ENCODE measurements at places on chromosomes 11 and 22. TPM values are rescaled to one million over a fixed set of nuclear protein-coding genes. Genes with fewer than 3 reads are reported as not detected.

CSF2RB gene
- not detected for total RNA-seq

MRPL21 gene
- total RNA-seq: 37.6 TPM

DNA sequence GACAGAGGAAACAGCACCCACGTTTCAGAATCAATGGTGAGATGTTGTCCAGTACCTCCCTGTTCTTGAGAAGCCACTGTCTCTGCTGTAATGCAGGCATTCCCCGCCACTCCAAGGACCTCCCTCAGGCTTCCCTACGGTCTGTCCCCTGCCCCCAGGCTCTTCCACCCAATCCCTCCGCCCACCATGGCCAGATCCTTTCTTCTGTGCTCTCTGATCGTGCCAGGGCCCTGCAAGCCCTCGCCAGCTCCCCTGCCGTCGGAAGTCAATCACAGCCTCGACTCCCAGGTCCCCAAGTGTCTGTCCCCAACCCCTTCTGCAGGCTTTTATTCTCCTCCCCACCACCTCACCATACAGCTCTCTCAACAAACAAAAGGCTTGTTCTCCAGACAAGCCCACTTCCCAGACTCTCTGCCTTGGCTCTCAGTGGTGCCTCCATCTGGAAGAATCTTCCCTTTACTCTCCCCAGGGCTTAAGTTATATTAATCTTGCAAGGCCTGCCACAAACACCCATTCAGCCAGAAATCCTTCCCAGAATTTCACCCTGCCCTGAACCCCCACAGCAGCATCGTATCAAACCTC, 13.7 kb downstream of the SCN4B start:
- H3K4me3 ChIP-seq: no peak overlapping the region
- H3K27me3 ChIP-seq: 0 out of 2 replicates have a peak, but pooled peaks cover 2% of the 10 kb centered on the region
- no peaks in the 10 kb centered on the region for H3K4me1 ChIP-seq
- no peak for DNase-seq

GRCh38 chr11:108847298-108847990, 182.6 kb downstream of the DDX10 start:
- H3K27me3 ChIP-seq: no peaks in the 10 kb centered on the region
- no peak overlapping the region for H3K4me3 ChIP-seq
- H3K27ac ChIP-seq: no peak overlapping the region
- no peaks in the 10 kb centered on the region for H3K36me3 ChIP-seq
- no peak for DNase-seq

- H3K27ac ChIP-seq: no peak overlapping the region
- H3K4me3 ChIP-seq: no peak overlapping the region
- H3K36me3 ChIP-seq: no peaks in the 10 kb centered on the region
- H3K4me1 ChIP-seq: peaks cover 8% of the 10 kb centered on the region
- no peak for DNase-seq
Observed at GRCh38 chr11:30109774-30110173, 92.9 kb upstream of the KCNA4 start.

DNA sequence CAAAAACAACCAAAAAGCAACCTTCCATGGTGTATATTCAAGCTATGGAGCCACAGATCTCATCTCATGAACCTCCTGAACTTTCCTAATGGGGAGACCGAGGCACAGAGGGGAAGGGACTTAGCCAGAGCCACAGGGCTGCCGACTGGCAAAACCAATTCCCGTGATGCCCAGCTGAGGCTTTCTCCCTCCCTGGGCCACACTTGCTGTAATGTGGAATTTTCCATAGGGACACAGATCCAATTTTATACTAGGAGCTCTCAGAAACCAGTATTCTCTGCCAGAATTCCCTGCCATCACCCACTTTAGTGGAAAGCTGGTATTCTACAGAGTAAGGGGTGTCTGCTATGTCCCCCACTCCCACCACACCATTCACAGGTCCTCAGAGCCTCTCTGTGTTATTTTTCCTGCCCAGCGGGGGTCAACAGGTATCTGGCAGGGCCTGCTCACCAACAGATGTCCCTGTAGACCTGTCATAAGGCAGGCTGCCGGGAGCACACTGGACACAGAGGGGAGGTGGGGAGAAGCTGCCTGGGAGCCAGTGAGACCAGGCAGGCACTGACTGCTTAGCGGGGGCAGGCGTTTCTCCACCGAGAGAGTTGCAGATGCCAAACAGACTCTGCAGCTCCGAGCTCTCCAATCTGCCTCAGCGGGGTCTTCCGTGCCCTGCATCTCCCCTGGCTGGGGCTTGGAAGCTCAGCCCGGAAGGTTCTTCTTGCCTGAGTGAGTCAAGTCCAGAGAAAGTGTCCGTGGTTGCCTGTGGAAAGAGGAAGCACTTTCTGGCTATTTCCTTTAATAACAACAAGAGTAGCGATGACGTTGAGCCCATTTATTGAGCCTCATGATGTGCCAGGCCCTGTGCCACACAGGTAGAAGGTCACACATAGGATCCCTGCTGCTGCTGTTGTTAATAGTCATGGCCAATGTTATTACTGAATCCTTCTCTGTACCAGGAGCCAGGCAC, 26.3 kb downstream of the RPS6KA4 start:
- no peak overlapping the region for H3K27ac ChIP-seq
- no peaks in the 10 kb centered on the region for H3K4me1 ChIP-seq

- H3K4me1 ChIP-seq: no peaks in the 10 kb centered on the region
- H3K36me3 ChIP-seq: no peaks in the 10 kb centered on the region
- H3K27ac ChIP-seq: no peak overlapping the region
- no peak for DNase-seq
- H3K27me3 ChIP-seq: peaks cover 13% of the 10 kb centered on the region
Observed at GRCh38 chr11:15886866-15887265, 469.5 kb downstream of the SOX6 start.

DNA sequence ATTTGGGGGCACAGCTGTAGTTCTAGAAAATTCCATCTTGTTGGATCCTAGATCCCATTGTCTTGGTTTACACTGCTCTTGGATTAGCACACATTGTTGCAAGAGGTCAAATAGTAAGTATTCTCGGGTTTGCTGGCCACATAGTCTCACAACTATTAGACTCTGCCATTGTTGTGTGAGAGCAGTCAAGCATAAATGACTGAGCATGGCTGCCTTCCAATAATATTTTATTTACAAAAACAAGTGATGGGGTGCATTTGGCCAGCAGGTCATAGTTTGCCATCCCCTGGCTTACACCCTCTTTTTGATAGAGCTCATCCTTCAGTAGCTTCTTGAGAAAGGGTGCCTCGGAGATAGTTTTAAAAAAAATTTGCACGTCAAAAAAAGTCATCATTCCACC, 77.9 kb upstream of the ALX4 start:
- H3K27me3 ChIP-seq: no peaks in the 10 kb centered on the region
- H3K4me3 ChIP-seq: no peak overlapping the region

DNA sequence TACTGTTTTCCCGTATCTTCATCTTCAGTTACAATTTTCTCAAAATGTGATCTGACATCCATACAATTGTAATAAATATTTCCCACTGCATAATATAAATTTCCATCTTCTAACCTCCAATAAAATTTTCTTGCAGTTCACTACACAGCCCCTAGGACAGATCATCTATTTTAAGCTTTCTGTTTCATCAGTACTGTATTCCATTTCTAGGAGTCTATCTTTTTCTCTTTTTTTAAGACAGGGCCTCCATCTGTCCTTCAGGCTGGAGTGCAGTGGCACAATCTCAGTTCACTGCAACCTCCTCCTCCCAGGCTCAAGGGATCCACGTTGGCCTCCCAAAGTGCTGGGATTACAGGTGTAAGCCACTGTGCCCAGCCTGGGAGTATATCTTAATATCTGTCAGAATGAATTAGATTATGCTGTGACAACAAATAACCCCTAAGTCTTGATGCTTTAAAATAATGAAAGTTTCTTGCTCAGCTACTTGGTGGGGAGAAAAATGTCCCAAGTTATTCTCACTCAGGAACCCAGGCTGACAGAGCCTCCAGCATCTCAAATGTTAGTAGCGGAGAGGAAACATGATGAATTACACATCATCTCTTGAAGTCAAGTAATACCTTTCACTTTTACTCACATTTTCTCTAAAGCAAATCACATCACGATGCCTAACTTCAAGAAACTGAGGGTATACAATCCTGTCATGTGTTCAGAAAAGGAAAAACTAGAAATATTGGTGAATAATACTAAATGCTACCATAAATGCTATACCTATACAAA, 92.2 kb downstream of the BUD13 start:
- no peak overlapping the region for H3K27ac ChIP-seq
- H3K4me3 ChIP-seq: no peak overlapping the region
- H3K27me3 ChIP-seq: no peaks in the 10 kb centered on the region
- no peaks in the 10 kb centered on the region for H3K4me1 ChIP-seq

GRCh38 chr11:95148938-95149337, 59.3 kb downstream of the ENDOD1 start:
- no peaks in the 10 kb centered on the region for H3K27me3 ChIP-seq
- H3K27ac ChIP-seq: no peak overlapping the region
- no peak overlapping the region for H3K4me3 ChIP-seq
- peak; percentile 50 for DNase-seq
- no peaks in the 10 kb centered on the region for H3K36me3 ChIP-seq

GRCh38 chr22:37262346-37262745, 18.3 kb upstream of the RAC2 start:
- H3K36me3 ChIP-seq: no peaks in the 10 kb centered on the region
- no peaks in the 10 kb centered on the region for H3K4me1 ChIP-seq
- no peak overlapping the region for H3K4me3 ChIP-seq
- H3K27me3 ChIP-seq: peaks cover 10% of the 10 kb centered on the region

All from SJCRH30 (cell line).